ENCODE measurements at places on chromosomes 6 and 20.
A peak's percentile ranks its signal among the peaks of the same experiment; 100 is the strongest.

GRCh38 chr6:163380216-163380615 lies 34.3 kb upstream of the QKI start:
- DNase-seq: no peak

GRCh38 chr6:83846291-83846690 lies 6.9 kb upstream of the RIPPLY2 start:
- no peak for DNase-seq

DNA sequence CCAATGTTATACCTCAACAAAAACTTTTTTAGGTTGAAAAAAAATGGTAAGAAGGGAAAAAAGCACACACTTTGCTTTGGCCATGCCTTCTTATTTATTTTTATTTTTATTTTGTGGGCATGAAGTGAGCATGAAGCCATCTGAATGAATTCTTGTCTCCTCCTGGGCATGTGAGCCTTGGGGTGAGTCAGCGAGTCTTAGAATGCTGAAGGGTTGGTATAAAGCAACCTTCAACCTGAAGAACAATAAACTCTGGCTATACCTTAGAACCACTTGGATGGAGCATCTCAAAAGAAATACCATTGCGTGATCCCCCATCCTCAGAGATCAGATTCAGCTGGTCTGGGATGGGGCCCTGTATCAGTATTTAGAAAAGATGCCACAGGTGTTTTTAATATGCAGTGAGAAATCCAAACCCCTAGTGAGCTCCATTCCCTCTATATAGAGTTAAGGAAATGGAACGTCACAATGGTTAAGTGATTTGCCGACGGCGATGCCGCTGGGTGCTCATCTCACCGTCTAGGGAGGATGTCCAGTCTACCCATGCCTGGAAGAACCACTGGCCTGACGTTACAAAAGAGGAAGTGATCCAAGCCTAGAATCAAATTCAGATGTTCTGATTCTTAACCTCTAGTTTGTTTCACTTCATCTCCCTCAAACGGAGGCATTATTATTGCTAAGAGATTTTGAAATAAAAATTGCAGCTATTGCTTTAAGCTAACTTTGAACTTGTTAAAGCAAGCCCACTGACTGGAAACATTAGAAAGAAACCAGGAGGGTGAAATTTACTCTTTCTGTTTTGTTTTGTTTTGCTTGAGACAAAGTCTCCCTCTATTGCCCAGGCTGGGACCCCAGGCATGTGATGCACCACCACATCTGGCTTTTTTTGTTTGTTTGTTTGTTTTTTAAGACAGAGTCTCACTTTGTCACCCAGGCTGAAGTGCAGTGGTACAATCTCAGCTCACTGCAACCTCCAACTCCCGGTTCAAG lies 67.1 kb downstream of the EDN1 start:
- DNase-seq: no peak

GRCh38 chr6:28008053-28008452 lies 51.0 kb downstream of the OR2B6 start:
- no peak for DNase-seq

GRCh38 chr20:36768768-36769430 lies 4.7 kb downstream of the DSN1 start:
- no peak for DNase-seq

GRCh38 chr20:61571221-61571620 lies 319.2 kb downstream of the CDH4 start:
- no peak for DNase-seq

DNA sequence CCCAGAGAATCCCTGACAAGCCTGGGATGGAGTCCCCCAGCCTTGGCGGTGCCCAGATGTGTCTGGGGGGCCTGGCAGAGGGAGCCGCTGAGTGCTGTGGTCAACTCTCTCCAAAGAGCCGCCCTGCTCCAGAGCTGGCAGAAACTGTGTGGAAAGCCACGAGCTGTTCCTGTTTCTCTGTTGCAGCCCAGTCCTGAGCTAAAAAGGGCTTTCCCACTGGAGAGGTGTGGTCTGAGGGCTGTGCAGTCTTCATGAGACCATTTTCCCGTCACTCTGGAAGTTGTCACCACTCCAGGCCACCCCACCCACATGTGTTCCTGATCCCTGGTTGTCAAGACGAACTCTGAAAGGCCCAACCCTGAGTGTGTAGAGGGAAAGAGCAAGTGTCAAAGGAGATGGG lies 99.7 kb upstream of the KCNK16 start:
- DNase-seq: no peak

- no peak for DNase-seq
These were observed 24.9 kb upstream of the IRF4 start for GRCh38 chr6:366389-367297.

- no peak for DNase-seq
These were observed 28.5 kb downstream of the RSPO3 start for GRCh38 chr6:127146932-127147331.

DNA sequence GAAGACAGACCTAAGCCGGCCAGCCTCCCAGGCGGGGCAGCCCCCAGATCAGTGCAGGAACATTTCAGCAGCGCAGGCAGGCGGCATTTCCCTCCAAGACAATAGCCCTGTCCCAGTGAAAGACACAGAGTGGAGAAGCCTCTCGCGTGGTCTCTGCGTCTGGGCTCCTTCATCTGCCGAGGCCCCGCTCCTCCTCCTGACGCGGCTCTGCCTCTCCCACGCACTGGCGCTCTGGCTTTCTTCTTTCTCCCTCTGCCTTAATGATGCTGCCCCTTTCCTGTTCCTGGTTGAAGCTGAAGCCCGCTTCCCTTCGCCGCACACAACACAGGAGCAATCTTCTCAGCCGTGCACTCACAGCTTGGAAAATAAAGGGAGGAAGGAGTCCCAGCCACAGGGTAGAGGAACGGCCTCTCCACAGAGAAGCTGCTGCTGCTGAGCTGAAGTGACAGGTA lies 347.5 kb downstream of the CDH4 start:
- no peak for DNase-seq

- DNase-seq: peak; percentile 25
These were observed 46.0 kb upstream of the UST start for GRCh38 chr6:148700741-148701311.

DNA sequence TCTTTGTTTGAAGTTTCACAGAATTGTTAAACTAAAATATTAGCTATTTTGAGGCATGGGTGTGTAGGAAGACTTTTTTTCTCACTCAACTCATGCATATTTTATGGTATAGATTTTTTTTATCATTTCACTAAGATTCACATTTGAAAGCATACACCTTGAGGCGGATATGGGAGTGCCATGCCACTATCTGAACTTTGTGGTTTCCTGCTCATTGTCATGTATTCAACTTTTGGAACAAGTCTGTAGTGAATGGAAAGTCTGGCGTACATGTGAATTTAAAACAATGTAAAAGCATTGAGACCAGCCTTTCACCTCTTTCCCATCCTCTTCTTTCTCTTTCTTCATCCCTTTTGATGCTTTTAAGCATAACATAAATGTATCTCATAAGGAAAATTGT lies 147.9 kb downstream of the TPBG start:
- no peak for DNase-seq

DNA sequence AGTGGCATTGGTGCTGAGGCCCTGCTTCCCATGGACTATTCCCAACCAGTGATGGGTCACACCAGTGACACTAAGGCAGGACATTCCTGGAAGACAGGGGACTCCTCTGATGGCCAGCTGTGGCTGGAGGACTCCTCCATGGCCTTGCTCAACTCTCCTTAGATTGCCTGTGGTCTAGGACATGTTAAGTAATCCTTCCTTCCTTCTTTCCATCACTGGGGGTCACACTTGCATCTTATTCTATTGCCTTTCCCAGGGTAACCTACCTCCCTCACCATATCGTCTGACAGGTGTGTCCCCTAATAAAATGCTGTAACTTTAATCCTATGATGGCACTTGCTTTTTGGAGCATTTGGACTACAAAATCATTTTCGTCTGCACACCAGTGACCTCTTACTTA lies 24.5 kb upstream of the HLA-A start:
- DNase-seq: no peak

GRCh38 chr6:34531580-34532201 lies 24.4 kb downstream of the SPDEF start:
- no peak for DNase-seq

DNA sequence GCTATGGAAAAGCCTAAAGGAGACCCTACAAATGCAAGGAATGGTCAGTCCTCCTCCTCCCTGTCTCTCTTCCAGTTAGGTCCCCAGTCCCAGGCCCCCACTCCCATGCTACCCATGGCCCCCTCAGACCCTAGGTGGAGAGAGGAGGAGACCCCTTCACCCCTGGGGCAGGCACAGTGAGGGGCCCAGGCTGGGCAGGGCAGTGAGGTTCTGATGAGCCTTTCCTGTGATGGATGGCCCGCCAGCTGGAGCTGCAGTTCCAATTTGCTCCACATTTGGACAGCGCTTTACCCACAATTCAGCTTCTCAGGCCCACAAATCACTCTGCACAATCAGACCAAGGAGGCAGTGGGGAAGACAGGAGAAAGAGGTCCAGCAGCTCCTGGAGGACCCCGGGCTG lies 37.3 kb upstream of the MLN start:
- no peak for DNase-seq

GRCh38 chr6:144190593-144190992 lies 40.3 kb downstream of the STX11 start:
- DNase-seq: no peak

- DNase-seq: no peak
These were observed 31.1 kb upstream of the BLCAP start for GRCh38 chr20:37558779-37559178.

GRCh38 chr20:60636417-60636816 lies 615.6 kb upstream of the CDH4 start:
- DNase-seq: no peak

DNA sequence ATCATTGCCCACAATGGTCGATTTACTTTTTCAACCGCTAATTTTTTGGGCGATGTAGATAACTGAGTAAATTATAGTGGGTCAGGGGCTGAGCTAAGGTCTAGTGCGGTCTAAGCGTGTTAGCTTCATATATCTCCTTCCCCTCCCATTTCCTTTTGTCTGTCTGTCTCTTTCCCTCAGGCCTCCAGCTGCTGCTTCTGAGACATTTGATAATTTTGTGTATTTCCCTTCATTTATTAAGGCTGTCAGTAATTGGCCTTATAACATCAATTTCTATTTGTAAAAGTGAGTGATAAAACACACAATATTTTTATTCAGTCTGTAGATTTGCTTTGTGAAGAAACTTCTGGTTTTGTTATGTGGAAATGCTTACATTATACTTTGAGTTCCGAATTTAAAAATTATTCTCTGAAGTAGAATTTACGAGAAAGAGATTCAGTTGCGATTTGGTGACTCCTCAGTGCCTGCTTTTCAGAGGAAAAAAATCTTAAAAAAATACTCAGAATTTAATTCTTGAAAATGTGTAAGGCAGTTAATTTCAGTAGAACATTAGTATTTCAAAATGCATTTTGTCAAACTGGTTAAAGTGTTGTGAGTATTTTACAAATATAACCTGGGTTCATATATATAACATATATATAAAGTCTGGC lies 1.4 kb downstream of the TMEM170B start:
- DNase-seq: no peak

GRCh38 chr20:41573955-41574354 lies 44.2 kb downstream of the CHD6 start:
- no peak for DNase-seq

DNA sequence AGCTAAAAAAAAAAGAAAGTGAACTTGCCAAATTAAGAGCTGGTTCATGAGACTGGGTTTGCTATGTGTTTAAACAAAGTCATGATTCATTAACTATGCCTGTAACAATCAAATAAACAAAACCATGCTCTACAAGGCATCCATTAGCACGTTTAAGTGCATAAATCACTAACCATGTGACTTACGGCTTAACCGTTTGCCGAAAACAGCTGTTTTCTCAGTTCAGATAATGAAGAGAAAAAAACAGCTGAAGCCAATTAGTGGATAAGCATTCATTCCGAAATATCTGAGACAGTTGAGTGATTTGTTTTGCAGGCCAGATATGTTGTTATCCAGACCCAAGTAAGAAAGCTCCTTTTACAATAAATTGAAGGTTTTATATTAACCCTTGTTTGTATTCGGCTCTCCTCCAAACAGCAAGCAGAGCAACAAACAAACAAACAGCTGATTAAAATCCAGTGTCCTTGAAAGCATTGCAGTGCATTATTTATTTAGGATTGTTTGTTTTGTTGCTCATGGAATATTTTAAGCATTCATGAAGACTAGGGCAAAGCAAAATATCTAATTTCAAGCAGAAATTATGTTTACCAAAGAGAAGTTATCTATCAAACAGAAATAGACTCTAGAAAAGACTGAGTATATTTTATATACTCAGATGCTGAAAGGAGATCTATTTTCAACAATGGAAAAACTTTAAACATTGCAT lies 343.5 kb downstream of the RFPL4B start:
- no peak for DNase-seq

- DNase-seq: no peak
These were observed 110.8 kb downstream of the RFPL4B start for GRCh38 chr6:112457886-112458285.

GRCh38 chr20:906001-906520 lies 10.1 kb downstream of the ANGPT4 start:
- no peak for DNase-seq

All from SK-MEL-5 (cell line).